ENCODE measurements at places on chromosomes 4 and X. TPM values are rescaled to one million over a fixed set of nuclear protein-coding genes. Genes with fewer than 3 reads are reported as not detected.
A peak's percentile ranks its signal among the peaks of the same experiment; 100 is the strongest.

- no peak for DNase-seq
Observed at GRCh38 chrX:69305333-69306062, 140.2 kb upstream of the PJA1 start.

DNA sequence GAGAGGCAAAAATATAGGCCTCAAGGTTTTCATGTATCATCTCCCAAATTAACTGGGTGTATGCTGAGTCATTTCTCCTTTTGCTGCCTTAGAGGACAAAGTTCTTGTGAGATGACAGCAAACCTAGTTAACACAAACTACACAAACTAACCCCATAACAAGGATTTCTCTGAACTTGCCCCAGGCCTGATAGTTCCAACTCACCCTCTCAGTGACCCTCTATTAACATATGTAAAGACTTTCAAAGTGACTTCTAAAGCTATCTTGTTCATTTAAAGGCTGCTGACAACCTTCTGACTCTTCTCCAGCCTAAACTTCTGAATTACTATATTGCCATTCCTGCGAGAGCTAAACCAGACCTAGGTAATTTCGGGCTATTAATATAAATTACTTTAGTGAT is 43.2 kb upstream of the CCDC149 start:
- DNase-seq: no peak

DNA sequence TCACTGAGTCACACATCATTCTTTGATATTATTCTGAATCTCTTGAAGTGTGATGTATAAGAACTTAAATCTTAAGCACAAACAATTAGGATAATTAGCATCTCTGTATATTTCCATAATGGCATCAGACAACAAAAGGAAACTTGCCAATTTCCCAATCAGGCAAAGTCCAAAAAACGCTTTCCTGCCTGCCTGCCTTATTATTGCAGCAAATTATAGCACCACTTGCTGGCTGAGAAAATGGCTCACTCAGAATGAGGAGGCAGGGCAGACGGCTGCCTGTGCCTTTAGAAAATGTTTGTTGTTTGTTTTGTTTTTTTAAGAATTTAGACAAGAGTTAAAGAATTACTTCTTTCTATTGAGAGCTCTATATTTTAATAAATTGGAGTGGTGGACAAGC is 27.7 kb upstream of the NR3C2 start:
- no peak for DNase-seq

DNA sequence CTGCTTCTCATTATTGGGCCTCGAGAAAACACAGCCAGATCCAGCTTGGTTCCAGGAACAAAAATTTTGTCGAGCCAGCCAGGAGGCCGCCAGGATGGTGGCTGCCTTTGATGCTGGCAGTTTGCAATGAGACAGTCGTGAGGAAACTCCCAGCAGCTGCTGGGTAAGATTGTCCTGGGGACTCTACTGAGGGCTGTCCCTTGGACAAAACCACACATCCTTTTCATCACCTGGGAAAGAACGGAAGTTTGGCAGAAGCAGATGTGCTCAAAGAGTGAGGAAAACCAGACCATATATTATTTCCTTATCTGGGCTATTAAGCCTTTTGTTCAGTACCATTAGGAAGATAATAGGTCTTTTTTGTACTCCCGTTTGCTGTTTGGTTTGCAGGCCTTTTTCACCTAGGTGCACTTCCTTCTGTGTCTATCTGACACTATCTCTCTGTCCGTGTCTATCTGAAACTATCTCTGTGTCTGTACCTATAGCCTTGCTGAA is 13.4 kb upstream of the PAPSS1 start:
- no peak for DNase-seq

The FAM47A gene
- total RNA-seq: not detected

- no peak for DNase-seq
Observed at GRCh38 chrX:45889471-45889870, 655.8 kb downstream of the ZNF674 start.

DNA sequence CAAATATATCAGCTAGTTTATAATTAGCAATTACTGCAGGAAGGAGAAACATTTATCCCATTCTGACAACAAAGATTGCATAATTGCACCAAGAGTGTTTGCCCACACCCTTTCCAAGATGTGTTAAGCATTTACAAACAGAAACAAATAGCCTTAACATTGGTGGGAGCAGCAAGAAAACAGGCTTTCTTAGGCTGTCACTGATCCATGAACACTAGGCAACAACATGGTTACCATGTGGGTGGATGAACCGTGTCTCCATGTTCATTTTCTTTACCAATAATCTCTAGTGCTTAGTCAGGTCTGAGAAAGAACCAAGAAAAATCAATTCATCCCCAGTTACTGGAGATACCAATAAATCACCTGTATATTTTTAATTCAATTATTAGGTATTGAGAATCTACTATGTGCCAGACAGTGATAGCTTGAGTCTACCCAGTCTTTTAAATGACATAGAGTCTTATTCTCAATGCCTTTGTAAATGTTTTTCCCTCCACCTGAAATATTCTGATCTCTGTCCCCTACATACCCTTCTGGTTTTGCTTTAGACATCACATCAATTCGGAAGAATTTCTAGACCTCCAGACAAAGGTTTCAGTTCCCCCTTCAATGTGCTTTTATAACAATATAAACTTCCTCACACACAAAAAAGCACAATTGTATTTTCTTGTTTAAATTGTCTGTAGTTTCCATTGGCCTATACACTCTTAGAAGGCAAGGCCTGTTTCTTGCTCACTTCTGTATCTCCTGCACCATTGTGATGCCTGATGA is 286.6 kb downstream of the PPP1R2C start:
- no peak for DNase-seq

GRCh38 chrX:110257889-110258288 is 60.0 kb downstream of the AMMECR1 start:
- DNase-seq: no peak

The BOD1L1 gene
- 32.7 TPM for total RNA-seq

The SLC25A5 gene
- total RNA-seq: 712 TPM

DNA sequence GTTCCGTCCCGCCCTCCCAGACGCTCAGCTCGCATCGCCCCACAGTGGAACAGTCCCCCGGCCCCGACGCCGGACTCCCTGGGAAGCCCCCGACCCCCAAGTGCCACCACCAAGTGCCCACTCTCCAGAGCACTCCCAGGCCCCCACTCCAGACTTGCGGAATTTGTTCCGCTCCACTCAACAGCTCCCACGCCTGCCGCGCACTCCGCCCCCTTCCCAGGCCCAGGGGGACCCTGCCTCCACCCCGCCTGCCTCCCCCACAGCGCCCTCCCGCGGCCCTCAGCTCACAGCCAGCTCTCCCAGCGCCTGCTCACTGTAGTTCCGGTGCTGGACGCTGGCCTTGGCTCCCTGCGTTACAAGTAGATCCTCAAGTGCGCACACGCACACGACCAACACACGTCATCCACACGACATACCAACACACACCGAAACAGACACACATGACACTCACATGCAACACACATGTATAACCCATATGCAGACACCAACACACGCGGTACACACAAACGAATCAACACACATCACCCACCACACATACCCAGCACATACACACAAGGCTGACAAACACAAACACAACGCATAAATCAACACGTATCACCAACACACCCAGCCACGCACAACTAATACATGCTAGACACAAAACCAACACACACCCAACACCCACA is 8.0 kb downstream of the MSX1 start:
- DNase-seq: no peak

GRCh38 chrX:3699821-3700381 is 13.5 kb downstream of the PRKX start:
- DNase-seq: peak; percentile 89

The ADH1A gene
- not detected for total RNA-seq

DNA sequence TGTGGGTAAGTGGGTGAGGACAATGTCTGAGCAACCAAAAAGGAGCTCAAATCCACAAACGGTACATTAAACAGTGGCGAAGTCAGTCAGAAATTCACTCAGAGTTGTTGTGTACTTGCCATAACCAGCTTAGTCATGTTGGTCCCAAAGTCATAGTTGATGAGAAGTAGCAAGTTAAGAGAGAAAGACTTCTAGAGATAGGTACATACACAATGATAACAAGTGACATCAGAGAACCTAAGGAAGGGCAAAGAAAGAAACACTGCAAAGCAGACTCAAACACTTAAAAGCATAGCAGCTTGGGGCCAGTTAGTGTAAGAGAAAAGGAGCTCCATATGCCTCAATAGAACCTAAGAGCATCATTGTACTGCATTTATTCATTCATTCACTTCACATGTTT is 30.2 kb downstream of the DYNLT3 start:
- no peak for DNase-seq

- peak; percentile 17 for DNase-seq
Observed at GRCh38 chr4:10098780-10099160, 17.8 kb downstream of the WDR1 start.

The RHOXF2 gene
- total RNA-seq: not detected

The SMIM31 gene
- not detected for total RNA-seq

The RBM47 gene
- not detected for total RNA-seq

GRCh38 chrX:40805404-40805803 is 70.1 kb upstream of the MED14 start:
- no peak for DNase-seq

The SULT1B1 gene
- total RNA-seq: 0.28 TPM

The HADH gene
- 37.8 TPM for total RNA-seq

DNA sequence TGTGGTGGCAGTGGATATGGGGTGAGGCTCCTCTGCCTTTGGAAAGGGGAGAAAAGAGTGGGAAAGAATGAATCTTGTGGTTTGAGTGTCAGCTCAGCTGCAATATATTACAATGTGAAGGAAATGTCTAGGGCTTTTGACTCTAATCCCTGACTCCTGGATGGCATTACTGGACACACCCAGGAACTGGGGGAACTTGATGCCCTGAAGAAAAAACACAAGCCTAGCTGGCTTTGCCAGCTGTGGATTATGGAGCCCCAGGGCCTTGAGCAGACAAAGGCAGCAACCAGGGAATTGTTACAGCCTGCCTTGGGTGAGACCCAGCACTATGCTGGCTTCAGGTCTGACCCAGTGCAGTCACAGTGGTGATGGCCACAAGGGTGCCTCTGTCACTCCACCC is 57.1 kb upstream of the CYSLTR1 start:
- DNase-seq: peak; percentile 48

- no peak for DNase-seq
Observed at GRCh38 chr4:74822603-74823002, 28.3 kb upstream of the BTC start.

DNA sequence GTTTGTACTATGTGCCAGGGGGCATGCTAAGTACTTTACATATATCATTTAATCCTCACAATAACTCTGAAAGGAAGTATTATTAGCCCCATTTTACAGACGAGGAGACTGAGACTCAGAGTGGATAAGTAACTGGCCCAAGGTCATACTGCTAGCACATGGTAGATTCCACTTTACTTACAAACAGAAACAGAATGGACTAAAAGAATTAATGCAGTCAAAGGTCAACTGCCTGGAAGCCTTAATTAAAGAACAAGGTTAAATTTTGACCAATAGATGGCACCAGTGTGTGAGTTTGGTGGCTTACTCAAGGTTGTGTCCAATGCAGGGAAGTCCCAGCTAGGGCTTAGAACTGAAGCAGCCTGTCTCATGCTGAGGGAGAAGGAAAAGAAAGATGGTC is 4.7 kb downstream of the RIPPLY1 start:
- peak; percentile 47 for DNase-seq

The UGT2B15 gene
- not detected for total RNA-seq

The MGARP gene
- 22.3 TPM for total RNA-seq

DNA sequence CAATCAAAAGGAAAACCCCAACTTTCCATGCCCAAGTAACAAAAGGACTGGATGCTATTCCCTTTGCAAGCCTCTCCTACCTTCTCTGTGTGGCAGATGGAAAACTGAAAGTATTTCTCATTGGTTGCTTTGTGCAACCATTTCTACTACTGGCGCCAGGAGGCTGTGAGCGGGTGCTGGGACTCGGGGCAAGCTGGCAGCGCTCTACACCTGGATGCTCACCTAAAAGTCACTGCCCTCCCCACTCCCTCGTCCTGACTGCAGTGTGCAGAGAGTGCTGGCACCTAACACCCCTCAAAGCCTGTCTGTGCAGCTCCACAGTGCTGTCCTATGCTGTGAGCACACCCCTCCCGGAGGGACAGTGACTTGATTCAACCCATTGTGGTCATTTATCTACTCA is 54.2 kb upstream of the STS start:
- no peak for DNase-seq

The CXXC4 gene
- 4.6 TPM for total RNA-seq

The ATP2B3 gene
- 0.05 TPM for total RNA-seq
